Frontal cortex (tissue), 4 donors: ENCODE measurements at places on chromosomes 11 and 22.
A peak's percentile ranks its signal among the peaks of the same experiment; 100 is the strongest.

DNA sequence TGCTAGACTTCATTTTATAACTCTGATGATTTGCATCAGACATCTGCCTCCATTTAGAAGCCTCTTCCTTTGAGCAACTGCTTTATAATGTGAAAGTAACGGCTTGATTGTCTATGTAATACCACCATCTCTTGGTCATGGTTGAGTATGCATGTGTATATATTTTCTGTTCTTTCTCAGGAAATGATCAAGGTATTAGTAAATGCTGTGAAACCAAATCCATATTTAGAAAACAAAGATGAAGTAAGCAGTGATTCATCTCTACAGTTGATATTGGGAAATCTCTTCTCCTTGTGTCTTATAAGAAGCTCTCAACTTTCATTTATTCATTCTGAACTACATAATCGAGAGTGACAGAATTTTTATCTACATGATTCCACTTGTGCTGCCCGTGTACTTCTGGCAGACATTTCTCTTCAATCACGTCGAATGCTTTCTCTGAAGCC lies 104.6 kb upstream of the ANO3 start:
- peak; percentile 25 for DNase-seq

DNA sequence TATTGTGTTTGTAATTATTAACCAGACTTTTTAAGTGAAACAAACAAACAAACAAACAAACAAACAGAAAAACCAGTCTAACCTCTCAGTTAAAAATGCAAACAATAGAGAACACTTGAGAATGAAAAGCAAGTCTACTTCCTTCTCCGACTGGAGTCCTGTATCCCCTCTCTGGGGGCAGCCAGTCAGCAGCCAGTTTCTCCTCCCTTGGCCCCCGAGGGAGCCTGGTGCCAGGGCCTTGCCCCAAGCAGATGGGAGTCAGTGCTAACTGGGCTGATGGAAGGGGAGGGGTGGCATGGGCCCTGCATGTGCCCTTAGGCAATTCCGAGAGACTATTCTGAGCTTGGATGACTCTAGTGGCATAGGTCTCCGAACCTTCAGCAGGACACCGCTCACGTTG lies 137.2 kb downstream of the GRIK4 start:
- DNase-seq: no peak

DNA sequence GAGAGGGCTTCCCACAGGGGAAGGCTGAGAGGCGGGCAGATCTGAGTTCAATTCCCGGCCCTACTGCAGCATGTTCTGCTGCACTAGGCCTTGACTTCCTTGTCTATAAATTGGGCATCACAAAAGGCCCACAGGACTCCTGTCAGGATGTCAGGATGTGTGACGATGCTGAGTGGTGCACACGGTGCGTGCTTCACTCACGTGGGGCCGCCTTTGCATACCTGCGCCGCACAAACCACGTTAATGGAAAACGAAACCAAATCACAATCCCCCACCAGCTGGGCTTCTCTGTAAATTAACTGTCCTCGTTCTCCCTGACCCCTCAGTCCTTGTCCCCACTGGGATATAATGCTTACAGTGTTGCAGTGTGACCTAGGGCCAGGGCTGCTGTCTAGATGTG lies 32.3 kb upstream of the TSPAN18 start:
- DNase-seq: no peak

GRCh38 chr22:27598792-27599191 lies 202.8 kb downstream of the MN1 start:
- no peak for DNase-seq

DNA sequence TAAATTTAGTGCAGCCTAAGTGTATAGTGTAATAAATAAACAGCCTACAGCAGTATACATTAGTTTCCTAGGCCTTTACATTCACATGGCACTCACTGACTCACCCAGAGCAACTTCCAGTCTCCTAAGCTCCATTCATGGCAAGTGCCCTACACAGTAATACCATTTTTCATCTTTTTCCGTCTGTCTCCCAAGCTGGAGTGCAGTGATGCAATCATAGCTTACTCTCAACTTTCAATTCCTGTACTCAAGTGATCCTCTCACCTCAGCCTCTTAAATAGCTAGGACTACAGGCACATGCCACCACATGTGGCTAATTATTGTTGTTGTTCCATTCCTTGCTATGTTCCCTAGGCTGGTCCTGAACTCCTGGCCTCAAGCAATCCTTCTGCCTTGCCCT lies 54.4 kb downstream of the FCHSD2 start:
- DNase-seq: no peak

GRCh38 chr22:21582801-21583740 lies 15.6 kb downstream of the UBE2L3 start:
- no peak for DNase-seq

DNA sequence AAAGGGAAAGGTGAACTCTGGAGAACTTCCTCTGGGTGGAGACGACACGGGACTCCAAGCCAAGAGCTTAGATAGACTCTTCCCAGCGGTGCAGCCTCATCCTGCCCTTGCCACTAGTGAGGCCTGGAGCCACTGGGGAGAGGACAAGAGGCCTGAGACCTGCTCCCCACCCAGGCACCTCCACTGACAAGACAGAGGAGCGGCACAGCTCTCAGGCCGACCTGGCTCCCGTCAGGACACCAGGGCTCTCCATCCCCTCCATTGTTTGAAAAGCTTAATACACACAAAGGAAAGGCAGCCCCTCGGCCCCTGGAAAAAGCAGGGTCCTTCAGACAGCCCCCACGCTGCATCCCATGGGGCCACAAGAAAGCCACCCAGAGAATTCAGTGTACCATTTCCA lies 29.6 kb downstream of the POLDIP3 start:
- DNase-seq: no peak

DNA sequence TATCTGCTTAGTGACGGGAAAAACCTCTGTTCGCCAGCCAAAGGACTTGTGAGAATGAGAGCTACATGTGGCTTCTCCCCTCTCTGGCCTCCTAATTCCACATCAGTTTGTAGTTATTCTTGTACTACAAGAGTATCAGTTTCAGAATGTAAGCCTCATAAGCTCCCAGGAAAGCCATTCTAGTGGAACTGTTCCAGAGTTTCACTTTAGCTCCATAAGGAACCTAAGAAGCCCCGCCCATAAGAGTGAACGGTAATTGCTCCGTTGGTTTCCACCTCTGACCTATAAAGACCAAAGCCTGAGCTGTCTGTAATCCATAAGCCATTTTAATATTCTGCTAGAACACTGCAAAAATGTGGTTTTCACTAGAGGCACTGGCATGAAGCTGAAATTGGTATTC lies 53.0 kb downstream of the SIK3 start:
- no peak for DNase-seq

- no peak for DNase-seq
Measured at GRCh38 chr22:19895160-19895849, 40.6 kb upstream of the GNB1L start.

DNA sequence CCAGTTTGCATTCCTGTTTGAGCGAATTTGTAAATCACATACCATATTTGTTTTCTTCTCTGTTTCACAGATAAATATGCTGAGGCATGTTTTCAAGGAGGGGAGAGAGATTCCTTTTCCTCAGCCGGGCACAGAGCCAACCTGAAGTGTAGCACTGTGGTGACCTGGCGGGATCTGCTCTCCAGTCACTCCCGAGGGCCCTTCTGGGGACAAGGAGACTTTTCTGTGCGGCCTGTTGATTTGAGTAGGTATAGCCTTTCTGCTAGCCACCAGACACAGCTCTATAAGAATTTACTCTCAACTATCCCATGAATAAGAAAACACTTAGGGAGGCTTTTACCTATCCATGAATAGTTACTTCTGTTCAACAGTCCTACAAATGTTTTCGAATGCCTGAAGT lies 63.5 kb upstream of the FDX1 start:
- no peak for DNase-seq

- no peak for DNase-seq
Measured at GRCh38 chr22:19779685-19780268, 19.2 kb downstream of the TBX1 start.

GRCh38 chr11:45361551-45361950 lies 75.4 kb upstream of the SYT13 start:
- DNase-seq: no peak

DNA sequence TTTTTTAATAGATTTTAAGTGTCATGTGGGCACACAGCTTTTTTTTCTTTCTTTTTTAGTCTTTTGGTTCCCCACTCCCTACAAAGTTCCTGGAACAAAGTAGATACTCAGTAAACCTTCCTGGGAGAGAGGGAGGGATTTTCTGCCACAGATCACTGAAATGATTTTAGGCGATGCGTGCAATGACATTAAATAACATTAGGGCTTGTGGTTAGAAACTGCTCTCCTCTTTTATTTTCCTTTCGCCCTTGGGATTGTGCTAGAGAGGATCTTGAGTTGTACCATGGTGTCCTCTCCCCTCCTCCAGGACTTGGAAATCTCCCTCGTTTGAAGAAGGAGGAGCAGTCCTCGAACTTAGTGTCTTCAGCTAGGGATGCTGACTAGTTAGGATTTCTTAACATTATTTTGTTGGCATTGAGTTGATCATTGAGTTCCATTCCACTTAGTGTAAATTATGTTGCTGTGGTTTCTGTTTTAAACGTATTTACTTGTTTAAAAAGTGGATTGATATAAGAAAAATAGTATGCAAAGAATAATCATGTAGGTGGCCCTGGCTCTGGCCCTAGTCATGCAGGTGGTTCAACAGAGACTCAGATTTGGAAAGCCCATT lies 88.4 kb downstream of the TRAF6 start:
- DNase-seq: no peak

GRCh38 chr11:58446294-58446693 lies 4.3 kb upstream of the OR5B12 start:
- no peak for DNase-seq

DNA sequence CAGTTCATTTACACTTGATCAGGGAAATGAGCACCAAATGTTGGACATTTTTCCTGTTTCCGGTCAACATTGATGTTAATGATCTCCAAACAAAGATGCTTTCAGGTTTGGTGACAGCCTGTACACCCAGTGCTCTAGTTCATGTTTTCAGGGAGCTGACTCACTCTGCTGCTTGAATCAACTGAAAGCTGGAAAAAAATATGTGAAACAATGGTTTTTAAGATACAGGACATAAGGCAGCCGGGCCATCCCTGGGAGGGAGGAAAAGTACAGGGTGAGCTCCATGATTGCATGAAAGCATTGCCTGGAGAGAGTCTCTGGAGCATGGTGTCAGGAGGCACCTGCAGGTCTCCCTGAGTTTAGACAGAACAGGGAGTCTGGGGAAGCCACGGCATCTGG lies 259.6 kb downstream of the TBC1D22A start:
- peak; percentile 31 for DNase-seq

GRCh38 chr11:65440831-65441499 lies 18.4 kb downstream of the NEAT1 start:
- DNase-seq: no peak

DNA sequence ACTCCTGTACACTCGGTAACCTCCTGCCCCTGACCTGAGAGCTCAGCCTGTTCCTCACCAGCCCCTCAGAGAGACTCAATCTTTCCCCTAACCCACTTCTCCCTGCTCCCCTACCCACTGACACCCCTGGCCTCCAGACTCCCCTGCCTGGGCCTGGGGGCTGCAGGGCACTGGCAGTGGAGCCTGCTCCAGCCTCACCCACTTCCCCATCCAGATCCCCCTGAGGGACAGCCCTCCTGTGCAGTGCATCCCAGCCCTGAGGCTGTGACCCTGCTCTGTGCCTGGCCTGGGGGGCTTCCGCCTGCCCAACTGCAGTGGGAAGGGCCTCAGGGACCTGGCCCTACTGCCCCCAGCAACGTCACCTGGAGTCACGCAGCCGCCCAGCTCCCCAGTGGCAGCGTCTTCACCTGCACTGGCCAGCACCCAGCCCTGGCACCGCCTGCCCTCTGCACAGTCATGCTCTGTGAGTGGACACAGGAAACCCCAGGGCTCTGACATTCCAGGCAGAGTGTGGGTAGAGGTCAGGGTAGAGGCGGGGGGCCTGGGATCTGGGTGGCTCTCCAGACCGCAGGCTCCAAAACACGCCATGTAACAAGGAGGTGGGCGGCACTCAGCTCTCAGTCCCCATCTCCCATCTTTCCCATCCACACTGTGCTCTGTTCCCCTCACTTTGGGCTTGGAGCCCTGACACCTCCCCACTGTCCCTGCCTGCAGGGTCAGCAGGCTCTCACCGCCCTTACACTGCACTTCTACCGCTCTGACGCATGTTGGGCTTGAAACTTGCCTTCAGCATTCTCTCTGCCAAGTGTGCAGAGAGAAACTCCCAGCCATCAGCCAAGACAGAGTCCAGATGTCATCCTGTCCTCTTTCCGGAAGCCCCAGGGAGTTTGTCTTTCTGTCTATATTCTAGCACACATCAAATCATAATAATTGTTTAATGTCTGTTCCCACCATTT lies 5.1 kb downstream of the VSIG10L2 start:
- DNase-seq: no peak

DNA sequence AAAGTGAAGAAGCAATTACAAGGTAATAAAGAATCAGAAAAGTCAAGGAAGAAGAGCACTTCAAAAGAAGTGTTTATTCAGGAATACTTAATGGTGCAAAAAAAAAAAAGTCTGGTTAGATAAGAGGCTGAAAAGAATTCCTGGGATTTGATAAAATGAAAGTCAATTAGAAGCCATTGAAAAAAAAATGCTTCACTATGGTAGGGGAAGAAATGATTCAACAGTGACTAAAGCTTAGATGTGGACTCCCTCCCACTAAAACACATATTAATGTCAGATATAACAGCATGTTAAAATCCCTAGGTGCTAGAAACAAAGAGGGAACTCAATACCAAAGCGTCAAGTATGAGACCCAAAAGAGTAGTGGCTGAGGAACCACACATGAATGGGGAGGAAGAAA lies 335.3 kb upstream of the PITPNB start:
- no peak for DNase-seq

DNA sequence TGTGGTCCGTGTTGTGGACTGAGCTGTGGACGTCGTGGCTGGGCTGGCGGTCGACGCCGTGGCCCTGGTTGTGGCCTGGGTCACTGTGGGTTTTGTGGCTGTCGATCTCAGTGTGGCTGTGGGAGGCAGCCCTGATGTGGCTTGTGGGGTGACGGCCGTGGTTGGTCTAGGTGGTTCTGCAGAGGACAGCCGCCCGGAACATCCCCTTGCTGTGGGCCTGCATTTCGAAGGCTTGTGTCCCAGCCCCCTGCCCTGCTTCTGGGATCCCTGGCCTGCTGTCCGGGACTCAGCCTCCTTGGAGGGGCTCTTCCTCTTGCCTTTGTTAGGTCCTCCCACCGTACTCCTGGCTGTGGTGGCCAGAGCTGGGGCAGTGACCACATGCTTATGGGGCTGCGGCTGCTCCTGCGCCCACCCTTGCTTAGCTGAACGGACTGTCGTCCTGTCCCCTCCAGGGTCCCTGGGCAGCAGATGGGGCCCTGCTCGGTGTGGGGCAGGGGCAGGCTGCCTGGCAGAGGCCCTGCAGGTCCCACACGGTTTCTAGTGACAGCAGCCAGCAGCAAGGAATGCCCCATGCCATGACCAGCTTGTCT lies 17.1 kb downstream of the MUC6 start:
- no peak for DNase-seq

DNA sequence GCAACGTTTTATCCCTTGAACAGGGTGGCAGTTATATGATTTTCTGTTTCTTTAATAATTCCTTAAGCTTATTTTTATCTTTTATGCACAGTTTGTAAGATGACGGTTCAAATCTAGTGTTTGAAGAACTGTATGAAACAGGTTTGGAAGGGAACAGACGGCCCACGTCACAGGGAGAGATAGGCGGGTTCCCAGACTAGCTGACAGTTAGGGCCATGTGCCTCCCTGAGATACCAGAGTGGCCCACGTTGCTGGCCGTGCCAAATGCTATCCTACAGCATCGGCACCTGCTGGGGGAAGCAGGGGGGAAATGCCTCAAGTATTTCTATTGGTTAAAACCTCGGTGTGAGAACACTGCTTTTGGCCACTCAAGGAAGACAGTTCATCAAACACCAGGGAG lies 50.2 kb upstream of the BID start:
- no peak for DNase-seq
